ENCODE measurements at places on chromosomes 1 and 21.

GRCh38 chr1:109910123-109910962, at the start of gene CSF1:
Gene CSF1 (plus strand): TSS chr1:109910849. CDS start chr1:109911024, 175 bp downstream.
- peak; percentile 19 for DNase-seq

- no peak for DNase-seq
Measured at GRCh38 chr1:4931486-4931885, 277.1 kb downstream of the AJAP1 start.

DNA sequence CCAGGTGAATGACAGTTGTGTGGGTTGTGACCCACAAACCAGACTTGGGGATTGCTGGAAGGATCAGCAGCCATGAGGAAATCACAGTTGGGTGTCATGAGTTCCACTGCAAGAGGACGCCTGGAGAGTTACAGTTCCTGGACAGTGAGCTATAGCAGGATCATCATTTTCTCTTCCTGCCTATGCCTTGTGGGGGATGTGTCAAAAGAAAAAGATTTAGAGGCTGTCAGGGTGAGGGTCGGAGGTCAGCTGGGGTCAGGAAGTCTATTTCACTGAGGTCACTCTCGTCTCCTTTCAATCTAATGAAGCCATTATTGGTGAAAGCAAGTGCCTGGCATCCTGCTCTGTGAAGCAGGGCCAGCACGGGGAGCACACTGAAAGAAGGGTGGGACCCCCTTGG, 7.0 kb upstream of the LIN28A start:
- no peak for DNase-seq

- DNase-seq: no peak
Measured at GRCh38 chr1:29708381-29708780, 472.1 kb downstream of the PTPRU start.

DNA sequence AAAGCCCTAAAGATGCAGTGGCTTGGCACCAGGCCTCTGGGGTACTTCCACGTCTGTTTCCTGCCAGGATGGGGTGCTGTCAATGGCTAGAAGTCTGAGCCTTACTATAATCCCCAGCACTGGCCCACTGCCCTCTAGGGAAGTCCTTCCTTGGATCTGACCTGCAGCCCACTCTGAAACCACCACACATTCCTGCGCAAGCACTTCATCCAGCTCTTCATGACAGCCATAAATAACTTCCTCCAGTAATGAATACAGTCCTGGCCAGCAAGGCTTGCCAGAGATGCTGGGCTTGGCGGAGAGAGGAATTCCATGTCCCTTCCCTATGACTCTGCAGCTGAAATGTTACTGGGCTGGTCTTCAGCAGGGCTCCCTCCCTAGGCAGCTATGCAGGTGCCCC, 32.6 kb downstream of the ALPL start:
- DNase-seq: no peak
